Thymus (tissue), 14 donors: ENCODE measurements at places on chromosomes 1 and 21. TPM values are rescaled to one million over a fixed set of nuclear protein-coding genes. Genes with fewer than 3 reads are reported as not detected.

Gene HPDL
- total RNA-seq: 6.8 TPM

Gene KRTAP15-1
- total RNA-seq: not detected

Gene RBP7
- 4.2 TPM for total RNA-seq

Gene PLEKHA6
- total RNA-seq: 0.47 TPM

Gene KTI12
- 7.7 TPM for total RNA-seq

Gene C1orf141
- total RNA-seq: not detected

Gene TRIM46
- total RNA-seq: 1.9 TPM
